Effector memory CD4-positive, alpha-beta T cell (primary cell): ENCODE measurements at places on chromosomes 4 and X.

- no peak for DNase-seq
These were observed 34.2 kb downstream of the PKD2 start for GRCh38 chr4:88041626-88042025.

DNA sequence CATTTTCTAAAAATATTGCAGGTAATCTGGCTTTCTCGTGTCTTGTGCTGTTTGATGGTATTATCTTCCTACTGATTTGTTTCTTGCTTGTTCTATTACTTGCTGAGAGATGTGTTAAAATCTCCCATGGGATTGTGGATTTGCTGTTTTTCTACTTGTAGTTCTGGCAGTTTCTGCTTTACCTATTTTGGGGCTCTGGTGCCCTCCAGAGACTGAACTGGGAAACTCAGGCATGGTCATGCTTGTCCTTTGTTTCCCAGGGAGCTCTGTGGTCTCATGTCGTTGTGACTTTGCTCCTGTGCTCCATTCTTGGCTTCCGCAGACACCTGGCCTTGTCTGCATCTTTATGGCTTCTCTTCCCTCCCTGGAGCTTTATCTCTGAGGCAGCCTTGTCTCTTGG lies 39.5 kb downstream of the NSD2 start:
- DNase-seq: no peak

DNA sequence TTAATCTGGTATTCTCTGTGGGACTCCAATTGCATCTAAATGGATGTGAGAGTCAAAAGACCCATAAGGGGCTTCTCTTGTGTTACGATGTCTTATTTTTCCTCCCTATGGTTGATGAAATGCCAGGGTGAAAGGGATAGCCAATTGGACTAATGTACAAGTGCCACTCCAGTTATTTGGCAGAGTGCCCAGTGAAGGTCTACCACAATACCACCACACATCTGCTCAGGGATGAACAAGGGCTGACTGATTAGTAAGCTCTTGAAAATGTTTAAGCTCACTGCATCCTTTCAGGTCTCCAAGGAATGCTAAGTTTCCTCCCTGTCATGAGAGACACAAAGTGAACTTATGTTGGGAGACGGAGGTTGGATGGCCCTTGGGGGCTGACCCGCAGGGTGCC lies 57.8 kb downstream of the HEPH start:
- no peak for DNase-seq

DNA sequence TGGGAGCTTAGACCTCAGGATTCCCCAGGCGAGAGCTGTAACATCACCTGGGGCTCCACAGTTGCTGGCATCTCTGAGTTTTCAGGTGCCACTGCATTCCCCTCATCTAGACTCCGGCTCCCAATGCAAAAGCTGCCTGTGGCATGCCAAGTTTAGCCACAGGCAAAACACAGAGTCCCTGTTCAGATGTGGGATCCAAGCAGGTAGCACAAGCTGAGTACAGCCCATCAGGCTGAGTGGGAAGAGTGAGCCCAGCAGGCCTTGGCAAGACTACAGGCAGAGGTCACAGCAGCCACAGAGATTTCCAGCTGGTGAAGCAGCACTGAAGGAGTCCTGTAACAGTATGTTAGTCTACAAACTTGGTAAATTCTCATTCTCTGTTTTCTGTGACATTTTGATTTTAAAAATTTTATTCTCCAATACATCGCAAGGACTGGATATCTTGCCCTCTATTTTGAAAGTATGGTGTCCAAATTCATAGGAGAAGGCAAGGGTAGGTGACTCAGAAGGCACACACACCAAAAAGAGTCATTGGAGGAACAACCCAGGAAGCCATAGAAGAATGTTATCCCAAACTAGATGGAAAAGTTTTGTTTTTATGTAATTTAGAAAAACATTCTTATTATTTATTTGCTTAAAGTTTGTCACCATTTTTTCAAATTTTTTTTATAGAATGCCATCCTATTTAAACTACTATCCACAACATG lies 13.6 kb upstream of the CXCL2 start:
- no peak for DNase-seq

DNA sequence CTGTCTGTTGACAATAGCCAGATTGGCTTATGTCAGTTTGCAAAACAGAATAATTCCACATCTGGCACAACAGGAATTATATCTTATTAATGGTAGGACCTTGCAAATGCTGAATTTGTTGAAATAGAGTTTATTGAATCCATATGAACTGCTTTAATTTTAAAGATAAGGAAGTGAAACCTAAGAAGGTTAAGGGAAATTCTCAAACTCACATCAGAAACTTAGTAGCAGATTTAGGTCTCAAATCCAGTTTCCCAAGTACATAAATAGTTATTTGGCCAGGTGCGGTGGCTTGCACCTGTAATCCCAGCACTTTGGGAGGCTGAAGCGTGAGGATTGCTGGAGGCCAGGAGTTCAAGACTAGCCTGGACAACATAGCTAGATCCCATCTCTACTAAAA lies 117.1 kb downstream of the HNRNPD start:
- DNase-seq: no peak

GRCh38 chrX:115642895-115643530 lies 82.0 kb downstream of the PLS3 start:
- DNase-seq: no peak

- DNase-seq: no peak
These were observed 36.0 kb downstream of the LHFPL1 start for GRCh38 chrX:112643721-112644120.

- no peak for DNase-seq
These were observed 32.0 kb downstream of the REELD1 start for GRCh38 chr4:146246381-146246780.

GRCh38 chr4:88908003-88908402 lies 149.0 kb downstream of the FAM13A start:
- DNase-seq: no peak

DNA sequence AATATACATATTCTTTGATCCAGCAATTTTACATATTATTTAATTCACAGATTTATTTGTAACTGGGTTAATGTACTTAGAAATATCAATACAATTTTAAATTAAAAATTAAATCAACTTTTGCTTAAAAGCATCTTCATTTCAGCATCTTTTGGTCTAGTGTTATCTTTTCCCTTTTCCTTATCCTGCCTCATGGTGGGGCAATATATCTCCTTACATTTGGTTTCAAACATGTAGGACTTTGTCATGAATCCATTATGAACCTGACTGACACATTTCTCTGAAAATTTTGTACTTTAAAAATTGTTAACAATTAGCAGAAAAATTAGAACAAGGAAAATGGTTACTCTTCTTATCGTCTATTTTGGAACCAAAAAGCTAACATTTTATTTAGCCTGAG lies 42.8 kb upstream of the ANK2 start:
- no peak for DNase-seq

GRCh38 chrX:47201345-47201944 lies 7.8 kb downstream of the UBA1 start:
- no peak for DNase-seq

- DNase-seq: no peak
These were observed 1.7 kb downstream of the SLC2A9 start for GRCh38 chr4:10019521-10020051.

- no peak for DNase-seq
These were observed 201.4 kb upstream of the PSAPL1 start for GRCh38 chr4:7636240-7636508.

- no peak for DNase-seq
These were observed 137.9 kb upstream of the NALF2 start for GRCh38 chrX:69366183-69366582.

GRCh38 chr4:183012879-183013729 lies 86.0 kb upstream of the WWC2 start:
- no peak for DNase-seq

- DNase-seq: no peak
These were observed 6.1 kb upstream of the USP11 start for GRCh38 chrX:47226531-47227333.

GRCh38 chr4:157880761-157881160 lies 292.1 kb downstream of the GASK1B start:
- DNase-seq: no peak

DNA sequence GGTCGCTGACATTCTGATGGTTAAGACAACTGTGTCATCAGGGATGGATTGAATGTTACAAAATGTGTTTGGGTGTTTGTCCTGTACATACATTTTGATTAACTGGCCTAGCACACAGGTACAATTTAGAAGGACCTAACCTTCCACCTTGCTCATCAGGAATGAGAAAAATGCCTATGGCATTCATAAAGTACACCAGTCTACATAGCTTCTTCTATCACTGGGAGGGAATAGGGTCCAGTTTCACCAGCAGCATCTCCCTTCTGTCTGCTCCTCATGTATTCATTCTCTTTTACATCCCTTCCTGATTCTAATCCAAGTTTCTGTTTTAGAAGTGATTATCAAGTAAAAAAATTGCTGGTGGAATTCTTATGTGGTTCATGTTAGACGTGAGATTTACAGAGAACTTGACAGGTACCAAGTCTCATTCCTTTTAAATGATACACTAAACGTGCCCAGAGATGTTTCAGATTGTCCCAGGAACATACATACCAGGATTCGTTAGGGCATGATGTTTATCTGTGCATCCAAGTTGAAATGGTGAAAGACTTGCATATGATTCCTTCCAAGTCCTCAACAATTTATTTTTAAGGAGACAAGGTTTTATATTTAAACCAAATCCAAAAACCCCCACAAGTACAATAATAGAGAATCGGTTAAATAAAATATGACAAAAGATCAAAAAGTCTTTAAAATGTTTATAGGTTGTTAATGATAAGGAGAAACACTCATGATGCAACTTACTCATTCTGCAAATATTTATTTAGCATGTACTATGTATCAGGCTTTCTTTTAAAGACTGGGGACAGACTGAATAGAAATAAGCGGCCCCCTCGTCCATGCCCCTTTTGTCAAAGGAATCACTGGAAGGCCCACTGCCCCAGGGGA lies 359.1 kb downstream of the ZNF674 start:
- no peak for DNase-seq

DNA sequence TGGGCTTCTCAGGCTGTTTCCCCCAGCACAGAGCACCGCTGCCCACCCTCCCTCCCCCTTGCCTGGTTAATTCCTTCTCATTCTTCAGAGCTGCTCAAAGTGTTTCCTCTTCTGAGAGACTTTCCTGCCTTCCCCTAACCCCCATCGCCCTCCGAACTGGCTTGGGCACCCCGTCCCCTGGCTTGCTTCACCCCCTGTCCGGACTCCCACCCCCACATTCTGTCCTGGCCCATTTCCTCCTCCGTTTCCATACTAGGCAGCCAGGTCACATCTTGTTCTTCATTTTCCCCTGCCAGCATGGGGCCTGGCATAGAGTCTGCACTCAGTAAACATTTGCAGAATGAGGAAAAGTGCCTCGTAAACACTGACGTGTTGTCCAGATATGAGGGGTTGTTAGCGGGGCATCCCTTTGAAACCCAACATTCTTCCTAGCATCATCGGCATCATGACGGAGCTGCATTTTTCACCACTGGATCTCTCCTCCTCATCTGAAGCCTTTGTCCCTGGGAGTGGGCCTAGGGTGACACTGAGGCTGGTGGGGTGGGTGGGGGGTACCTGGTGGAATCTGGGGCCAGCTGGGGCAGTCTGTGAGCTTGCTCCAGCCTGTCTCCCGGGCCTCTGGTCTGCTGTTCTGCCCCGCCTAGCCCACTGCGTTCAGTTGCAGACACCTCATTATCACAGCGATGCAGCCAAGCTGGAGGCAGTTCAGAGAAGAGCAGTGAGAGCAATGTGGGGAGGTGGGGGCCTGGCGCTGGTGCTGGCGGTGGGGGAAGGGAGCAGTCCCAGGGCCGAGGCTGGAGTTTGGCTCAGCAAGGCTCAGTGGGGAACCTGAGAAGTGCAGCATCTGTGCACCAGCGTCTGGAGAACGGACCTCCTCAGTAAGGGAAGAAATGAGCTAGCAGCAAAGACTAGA lies 149.4 kb upstream of the PJA1 start:
- no peak for DNase-seq

- no peak for DNase-seq
These were observed 207.6 kb upstream of the MAMLD1 start for GRCh38 chrX:150155436-150156035.

DNA sequence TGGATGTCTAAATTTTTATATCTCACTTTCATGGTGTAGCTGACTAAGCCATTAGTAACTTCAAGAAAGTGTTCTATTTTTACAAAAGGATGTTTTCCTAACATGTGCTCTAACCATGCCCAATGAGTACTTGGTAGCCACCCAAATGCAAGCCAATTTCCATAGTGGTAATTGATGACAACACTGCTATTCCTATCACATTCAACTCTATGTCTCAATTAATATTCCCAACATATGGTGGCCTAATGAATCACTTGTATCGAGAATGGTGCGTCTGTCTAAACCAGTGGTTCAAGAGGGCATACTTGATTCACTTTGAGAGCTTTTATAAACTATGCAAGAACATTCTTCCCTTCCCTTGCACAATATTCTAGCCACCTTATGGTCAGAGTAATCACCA lies 112.9 kb upstream of the GPRIN3 start:
- DNase-seq: no peak

DNA sequence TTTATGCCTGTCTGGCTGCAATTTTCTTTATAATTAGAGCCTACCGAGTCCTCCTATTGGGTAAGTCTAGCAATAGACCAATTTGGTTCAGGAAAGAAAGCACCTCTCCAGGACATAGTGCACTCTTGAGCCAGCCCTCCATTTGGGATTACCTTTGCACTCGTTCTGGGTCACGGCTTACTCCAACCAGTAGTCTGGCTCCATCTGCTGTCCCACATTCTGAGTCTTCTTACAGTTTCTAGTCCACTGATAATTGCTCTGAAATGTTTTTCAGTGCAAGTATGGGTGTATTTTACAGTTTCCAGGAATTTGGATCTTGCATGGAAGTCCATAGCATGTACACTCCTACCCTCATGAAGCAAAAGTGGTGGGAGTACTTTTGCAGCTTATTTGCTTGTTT lies 34.8 kb upstream of the USP51 start:
- DNase-seq: no peak

GRCh38 chr4:146142768-146143167 lies 32.8 kb upstream of the LSM6 start:
- DNase-seq: no peak

DNA sequence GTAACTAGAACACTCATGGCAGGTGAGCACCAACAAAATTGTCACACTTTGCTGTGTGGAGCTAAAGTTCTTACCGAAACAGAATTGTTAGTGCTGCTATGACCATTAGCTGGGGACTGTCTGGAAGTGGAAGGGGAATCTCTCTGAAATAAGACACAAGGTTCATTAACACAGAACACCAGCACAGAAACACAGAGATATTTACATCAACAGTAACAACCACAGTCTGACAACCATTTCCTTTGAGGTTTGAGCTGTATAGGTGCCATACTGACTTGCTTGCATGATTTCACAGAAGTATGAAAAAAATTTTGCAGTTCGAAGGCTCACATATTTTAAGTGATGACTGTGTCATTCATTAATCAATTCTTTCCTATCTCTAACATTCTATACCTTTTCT lies 109.8 kb downstream of the NYX start:
- DNase-seq: no peak

GRCh38 chr4:74516303-74516702 lies 71.4 kb downstream of the AREG start:
- no peak for DNase-seq

DNA sequence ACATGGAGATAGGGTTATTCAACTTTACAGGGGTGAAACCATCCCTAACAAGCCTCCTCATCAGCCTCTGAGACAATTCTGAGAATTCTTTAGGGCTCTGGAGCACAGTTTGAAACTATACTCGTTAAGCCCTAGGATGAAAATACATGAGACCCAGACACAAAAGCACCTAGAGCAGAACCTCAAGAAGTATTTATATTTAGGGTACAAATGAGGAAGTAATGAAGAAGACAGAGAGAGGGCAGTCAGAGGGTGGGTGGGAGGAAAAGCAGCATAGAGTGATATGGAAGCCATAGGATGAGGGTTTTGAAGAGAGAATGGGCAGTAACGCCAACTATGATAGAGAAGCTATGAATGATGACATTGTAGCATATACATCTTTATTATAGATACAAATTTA lies 250.3 kb downstream of the DCLK2 start:
- DNase-seq: no peak
